Stimulated activated CD4-positive, alpha-beta T cell treated with anti-CD3 and anti-CD28 coated beads, Interleukin-2, amount 100 ng/mL, for 4 hours (primary cell): ENCODE measurements at places on chromosomes 6 and 20.

- DNase-seq, result no peak
Observed at GRCh38 chr20:52590100-52590499, 382.1 kb upstream of the TSHZ2 start.

DNA sequence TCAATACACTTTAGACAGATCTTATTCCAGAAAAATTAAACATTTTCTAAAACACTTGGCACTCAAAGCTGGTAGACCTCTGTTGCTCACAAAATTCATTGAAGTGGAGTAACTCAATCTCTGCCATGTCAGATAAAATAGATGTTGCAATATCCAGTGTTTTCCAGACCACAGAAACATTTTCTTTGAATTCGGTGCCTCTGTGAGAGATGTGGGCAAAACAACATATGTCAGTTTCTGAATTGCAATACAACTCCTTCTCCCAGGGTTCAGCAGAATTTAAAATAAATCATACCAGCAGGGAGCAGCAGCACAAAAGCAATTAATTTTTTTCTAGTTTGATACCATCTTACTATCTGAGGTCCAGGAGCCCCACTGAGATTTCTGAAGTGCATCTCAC lies 11.3 kb upstream of the PKHD1 start:
- no peak for DNase-seq

DNA sequence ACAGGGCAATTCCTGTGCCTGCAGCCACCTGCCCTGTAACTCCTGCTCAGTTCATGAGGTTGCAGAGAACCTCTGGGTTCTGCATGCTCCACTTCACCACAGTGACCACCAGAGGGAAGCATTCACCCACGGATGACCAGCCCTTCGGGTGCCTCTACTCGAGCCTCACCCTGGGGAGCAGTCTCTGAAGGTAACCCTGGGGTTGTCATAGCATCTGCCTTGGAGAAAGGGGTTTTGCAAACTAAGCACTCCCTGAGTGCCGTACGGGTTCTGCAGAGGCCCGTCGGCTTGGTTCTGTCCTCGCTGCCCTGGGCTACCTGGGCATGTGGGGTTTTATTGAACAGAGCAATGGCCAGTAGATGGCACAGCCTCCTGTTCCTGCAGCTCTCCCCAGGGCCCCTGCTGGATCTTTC lies 10.2 kb upstream of the CST5 start:
- DNase-seq, result peak; percentile 24

- DNase-seq, result no peak
Observed at GRCh38 chr6:44915111-44915510, 413.0 kb upstream of the RUNX2 start.

DNA sequence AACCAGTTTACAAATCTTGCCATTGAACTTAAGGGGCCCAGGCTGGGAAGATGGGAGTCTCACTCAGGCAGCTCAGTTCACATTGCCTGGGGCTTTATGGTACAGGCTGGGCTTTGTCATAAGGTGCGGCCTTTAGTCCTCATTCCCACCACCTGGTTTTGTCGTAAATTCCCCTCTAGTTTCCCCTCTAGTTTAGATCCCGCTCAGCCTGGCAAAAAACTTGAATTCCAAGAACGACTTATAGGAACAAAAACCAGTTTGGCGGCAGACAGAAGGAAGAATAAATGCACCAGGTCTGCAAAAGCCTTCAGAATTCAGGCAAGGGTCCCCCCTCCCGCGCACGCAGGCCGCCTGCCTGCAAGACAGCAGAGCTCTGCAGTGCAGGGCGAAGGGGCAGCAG lies 4.1 kb downstream of the BMP7 start:
- no peak for DNase-seq

DNA sequence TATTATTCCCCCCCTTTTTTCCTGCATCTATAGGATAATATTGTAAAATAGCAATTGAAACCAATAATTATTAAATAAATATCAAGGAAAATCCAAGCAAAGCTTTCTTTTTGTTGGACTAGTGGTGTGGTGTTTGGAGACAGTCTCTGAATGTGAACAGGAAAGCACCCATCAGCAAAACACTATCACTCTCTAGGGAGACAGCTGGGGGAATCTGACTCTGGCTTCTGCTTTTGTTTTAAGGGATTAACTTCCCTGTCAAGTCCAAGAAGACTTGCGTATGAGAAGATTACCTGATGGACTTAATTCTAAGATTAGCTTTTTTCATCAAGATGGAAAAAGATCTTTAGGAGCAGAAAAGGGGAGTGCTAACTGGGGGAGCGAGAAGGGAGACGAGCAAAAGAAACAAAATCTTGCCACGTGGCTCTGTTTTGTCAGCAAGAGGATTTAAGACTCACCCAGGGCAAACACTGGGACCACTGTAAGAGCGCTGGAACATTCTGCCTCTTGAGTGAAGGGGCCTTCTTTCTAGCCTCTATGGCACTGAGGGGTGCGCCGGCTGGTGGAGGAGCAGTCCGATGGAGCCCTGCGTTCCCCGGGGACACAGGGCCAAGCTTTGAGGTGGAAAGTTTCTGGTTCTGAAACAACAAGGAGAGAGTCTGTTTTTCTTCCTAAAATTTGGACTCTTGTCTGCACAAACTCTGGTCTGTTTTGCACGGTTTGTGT lies 570 bp downstream of the TULP4 start:
- DNase-seq, result no peak

GRCh38 chr6:77228279-77228678 lies 235.0 kb downstream of the HTR1B start:
- no peak for DNase-seq

DNA sequence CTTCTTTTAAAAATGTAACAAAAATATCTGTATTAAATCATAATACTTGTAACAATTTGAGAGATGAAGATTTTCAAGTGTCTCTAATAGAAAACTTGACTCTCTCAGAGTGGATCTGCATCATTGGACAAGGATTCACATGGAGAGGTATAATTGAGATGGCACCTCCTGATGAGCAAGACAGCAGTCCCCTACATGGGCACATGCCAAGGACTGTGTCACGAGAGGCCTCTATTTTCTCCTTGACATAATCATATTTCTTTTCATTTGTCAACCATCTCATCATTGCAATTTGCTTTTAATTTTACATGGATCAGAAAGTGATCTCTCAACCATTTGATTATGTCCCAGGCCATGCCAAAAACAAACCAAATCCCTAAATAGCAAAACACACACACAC lies 206.8 kb upstream of the THEMIS start:
- DNase-seq, result no peak

DNA sequence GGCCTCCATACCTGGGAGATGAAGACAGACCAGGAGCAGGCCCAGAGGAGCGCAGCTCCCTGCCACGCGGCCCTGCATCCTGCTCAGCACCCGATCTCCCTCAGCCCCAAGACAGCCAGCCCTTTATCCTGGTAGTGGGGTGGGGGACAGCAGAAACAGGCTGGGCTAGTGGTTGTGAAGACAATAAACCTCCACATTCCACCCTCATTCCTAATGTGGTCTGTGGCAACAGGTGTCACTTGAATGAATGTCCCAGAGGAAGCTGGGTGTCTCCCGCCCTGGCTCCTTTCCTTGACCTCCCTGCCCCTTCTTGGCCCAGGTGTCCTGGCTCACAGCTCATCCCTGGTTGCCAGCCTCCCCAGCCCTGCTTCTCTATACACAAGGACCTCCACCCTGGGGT lies at the start of gene C6orf15:
Gene C6orf15, minus strand, starts transcription at position 98 of the 400 bp plus-strand sequence. Its CDS starts 20 bp downstream, at position 78.
- no peak for DNase-seq

GRCh38 chr20:62607366-62608217 lies 34.7 kb upstream of the SLCO4A1 start:
- no peak for DNase-seq

GRCh38 chr6:9085054-9085708 lies 649.8 kb upstream of the SLC35B3 start:
- DNase-seq, result no peak

DNA sequence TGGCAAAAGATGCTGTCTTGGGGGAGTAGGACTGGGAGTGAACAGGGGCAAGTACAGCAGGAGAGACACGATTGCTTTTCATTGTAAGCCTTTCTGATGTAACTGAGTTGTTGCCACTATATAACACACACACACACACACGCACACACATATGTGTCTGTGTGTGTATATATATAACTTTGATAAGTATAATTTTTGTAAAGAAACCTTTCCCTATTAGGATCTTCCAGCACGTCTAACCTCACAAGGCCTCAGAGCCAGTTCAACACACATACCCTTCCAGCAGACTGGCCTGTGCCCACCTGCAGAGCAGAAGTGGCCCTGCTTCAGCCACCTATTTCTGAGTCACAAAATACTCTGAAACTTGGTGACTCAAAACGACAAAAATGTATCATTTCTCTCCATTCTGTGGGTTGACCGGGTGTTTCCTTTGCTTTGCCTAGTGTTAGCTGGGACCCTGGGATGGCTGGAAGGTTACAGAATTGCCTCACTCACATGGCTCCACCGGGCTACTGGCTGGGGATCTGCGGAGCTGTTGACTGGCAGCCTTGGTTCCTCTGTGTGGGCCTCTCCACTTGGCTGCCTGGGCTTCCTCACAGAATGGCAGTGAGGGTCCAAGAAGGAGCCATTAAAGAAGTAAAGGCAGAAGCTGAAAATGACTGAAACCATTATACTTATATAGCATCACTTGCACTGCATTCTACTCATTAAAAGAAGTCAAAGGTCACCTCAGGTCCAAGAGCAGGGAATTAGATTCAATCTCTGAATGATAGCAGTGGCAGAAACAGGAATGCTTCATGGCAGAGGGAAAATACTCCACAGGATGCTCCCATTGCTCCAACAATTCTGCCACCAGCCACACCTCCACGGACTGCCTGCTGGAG lies 126.4 kb downstream of the BANF2 start:
- no peak for DNase-seq

DNA sequence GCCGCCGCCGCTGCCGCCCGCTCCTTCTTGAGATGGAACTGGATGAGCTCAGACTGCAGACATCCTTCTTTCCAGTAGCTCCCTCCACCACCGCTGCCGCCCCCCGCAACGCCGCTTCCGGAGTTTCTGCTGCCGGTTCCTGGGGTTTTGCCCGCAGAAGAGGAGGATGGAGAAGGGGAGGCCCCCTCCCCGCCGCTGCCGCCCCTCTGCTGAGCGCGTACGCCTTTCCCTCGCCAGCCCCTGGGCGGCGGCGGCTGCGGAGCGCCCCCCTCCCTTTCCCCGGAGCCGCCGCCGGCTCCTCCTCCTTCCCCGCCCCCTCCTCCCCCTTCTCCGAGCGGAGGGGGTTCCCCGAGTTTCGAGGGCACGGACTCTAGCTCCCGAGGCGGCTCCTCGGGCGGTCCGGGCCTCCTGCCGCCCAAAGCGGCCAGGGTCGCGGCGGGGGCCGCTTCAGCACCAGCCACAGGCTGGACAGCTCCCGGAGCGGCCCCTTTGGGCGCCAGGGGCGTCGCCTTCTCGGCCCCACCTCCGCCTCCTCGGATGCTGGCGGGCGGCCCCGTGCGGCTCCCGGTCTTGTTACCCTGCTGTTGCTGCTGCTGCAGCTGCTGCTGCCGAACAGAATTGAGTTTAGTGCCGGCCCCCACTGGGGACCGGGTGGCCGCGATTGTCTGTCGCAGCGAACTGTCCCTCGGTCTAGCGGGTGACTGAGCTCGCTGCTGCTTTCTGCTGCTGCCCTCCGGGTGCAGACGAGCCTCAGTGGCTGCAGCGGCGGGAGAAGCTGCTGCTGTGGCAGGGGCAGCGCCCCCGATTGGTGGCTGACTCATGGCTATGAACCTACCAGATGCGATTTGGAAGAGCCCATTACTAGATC lies 3.1 kb downstream of the MTCL3 start:
- peak; percentile 64 for DNase-seq

GRCh38 chr6:3510178-3510577 lies 53.3 kb upstream of the SLC22A23 start:
- no peak for DNase-seq

- no peak for DNase-seq
Observed at GRCh38 chr6:170152124-170152926, 138.6 kb downstream of the DLL1 start.

DNA sequence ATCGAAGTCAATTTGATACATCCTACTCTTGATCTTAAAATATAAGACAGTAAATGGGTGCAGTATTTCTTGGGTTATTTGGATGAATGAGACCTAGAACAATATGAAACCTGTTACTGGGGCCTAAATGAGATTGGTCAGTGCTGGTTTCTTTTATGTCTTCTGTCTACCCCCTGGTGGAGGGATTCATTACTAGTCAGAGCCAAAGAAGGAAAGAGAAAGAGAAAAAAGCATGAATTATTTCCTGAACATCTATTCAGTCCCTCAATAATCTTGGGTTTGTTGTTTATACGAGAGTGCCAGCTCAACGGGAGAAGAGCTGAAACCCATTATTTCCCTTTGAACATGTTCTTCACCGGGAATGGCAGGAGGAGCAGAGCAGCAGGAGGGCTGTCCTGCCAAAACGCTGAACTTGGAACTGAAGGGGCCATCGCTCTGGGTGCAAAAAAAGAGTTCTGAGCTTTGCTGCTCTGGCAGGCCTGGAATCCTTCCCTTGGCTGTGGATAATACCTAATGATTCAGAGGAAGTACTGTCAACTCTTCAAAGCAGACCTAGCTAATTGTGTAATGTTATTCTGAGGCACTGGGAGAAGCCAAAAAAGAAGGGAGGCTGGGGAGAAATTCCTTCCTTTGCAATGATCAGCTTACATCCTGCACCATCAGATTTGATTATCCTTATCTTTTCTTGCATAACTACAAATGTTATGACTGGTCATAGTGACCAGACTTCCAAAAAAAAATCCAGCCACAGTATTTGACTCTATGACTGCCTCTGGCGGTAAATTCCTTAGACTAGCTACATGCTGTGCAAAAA lies 72.0 kb downstream of the BLOC1S5 start:
- DNase-seq, result no peak

DNA sequence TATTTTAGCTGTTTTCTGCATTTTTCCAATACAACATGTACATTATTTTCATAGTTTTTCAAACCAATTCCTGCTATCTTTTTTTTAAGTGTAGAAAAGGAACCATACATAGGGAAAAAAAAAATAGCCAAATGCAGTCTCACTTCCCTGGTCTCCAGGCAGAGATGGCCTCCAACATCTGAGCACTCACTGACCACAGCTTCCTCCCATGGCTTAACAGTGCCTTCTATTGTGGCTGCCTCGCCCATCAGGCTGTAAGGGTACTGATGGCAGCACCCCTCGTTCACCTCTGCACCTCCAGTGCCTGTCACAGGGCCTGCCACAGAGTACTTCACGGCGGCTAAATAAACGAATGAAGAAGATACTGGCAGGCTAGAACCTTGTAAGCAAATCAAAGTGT lies 591.1 kb downstream of the PTPRT start:
- DNase-seq, result no peak

DNA sequence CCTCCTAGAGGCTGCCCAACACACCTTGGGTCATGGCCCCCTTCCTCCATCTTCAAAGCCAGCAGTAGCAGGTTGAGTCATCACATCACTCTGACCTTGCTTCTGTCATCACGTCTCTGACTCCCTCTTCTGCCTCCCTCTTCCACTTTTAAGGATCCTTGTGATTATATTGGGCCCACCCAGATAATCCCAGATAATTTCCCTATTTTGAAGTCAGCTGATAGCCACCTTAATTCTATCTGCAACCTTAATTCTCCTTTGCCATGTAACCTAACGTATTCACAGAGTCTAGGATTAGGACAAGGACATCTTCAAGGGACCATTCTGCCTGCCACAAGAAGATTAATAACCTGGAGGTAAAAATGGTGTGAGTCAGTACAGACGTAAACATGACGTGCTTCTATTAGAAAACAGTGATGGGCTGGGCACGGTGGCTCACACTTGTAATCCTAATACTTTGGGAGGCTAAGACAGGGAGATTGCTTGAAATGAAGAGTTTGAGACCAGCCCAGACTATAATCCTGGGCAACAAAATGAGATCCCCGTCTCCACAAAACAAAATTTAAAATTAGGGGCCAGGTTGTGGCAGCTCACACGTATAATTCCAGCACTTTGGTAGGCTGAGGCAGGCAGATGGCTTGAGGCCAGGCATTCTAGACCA lies 3.3 kb downstream of the ZSWIM3 start:
- no peak for DNase-seq
